Substantia nigra (tissue), 51 donors: ENCODE measurements at places on chromosomes 2 and 18.
A peak's percentile ranks its signal among the peaks of the same experiment; 100 is the strongest.

DNA sequence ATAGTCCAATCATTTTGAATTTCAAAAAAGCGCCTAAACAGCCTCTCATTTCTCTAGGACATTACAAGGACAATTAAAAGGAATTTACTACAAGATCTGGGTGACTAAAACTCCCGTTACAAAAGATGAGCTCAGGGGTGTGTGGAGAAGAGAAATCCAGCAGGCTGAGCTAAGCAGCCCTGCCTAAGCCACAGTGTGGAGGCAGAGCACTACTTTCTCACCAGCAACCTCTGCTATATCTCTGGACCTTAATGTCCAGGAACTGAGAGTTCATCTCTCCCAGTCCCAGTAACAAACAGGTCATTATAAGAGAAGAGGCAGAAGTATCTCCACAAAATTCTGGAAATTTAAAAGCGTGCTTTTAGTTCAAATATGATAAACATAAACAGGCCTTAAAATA lies 18.9 kb upstream of the ANKRD62 start:
- DNase-seq: no peak

- no peak for DNase-seq
Observed at GRCh38 chr2:140491876-140492275, 1638.9 kb downstream of the LRP1B start.

- DNase-seq: no peak
Observed at GRCh38 chr2:202046572-202046971, 12.9 kb downstream of the FZD7 start.

DNA sequence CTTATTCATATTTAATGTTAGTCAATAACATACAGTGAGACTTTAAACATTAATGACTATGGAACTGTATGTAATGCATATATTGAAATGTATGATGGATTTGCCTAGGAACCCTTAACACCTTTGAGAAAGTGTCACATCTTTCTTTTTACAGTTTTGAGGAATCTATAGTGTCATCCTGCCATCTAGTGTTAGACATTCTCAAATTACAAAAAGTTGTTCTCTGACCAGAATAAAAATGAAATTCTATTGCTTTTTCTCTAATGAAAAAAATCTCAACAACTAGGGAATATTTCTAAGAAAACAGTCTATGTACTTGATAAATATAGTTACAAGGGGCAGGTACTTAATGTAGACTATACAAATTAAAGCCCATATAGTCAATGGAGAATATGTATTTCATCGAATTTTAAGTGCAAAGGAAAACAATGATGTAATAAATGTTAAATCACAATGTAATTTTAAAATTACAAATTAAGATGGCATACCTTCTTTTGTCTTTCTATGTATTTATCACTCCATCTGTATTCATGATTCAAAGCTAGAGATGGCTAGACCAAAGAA lies 5.1 kb upstream of the CALCRL start:
- no peak for DNase-seq

DNA sequence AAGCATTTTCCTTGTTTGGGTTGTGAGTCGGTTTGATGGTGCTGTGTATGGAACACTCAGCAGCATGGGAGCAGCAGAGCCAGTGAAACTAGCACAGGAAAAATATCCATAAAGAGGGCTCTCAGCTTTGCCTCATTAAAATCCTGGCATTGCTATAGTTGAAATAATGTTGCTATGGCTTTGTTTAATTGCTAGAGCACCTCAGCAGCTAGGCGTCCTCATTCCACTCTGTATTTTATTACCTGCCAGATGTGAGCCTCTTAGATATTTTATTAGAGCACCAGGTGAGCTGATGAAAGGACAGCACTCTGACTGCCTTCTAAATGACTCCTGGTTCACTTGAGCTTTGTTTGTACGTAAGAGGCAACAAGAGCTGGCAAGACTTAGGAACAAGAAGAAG lies 232.4 kb downstream of the MTX2 start:
- no peak for DNase-seq

DNA sequence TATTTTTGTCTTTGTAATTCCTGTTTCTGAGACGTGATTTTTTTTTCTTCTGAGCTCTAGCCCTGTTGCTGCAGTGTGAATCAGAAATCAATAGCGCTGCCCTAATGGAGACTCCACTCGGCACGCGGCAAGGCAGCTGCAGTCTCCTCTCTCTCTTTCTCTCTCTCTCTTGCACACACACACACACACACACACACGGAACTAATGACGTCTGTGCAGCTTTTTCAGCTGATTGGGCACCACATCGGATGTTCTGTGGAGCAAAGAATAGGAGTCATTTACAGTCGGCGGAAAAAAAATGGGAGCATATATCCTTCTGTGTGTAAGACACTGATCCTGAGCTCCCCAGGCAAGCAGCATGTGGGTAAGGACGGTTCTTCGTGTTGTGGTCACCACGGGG lies 2.0 kb upstream of the MYT1L start:
- no peak for DNase-seq

- no peak for DNase-seq
Observed at GRCh38 chr18:60809937-60810336, 437.4 kb upstream of the MC4R start.

DNA sequence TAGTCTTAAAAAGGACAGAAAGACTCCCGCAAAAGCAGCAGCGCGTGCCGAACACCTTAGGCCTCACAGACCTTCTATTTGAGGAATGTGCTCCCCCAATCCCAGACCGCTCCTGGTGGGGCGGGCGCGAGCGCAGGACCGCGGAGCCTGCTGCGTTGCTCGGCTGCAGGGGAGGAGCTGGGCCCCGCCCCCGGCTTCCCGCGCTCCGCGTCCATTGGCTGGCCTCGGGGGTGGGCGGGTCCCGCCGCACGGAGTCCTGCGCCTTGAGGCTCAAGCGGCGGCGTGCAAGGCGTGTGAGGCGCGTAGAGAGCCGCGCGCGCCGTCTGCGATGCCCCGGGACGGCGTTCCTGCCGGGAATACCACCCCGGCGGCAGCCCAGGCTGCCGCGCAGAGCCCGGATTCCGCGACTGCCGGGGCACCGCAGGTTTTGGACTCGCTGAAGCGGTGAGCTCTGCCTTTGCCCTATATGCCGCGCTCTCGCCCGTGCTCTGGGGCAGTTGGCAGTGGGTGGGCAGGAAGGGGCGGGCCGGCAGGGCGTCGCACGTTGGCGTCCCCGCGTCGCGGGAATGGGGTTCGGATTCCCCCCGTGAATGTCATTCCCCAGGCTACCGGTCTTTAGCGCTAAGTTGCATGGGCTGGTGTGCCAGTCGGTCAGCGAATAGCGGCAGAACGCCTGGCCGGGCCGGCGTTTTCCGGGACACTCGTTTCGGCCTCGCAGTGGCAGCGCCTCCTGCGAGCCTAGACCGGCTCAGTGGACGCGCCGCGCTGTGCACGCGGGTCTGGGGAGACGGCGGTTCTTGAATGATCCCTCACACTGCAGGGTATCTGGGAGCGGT lies 49.6 kb upstream of the PAIP2B start:
- peak; percentile 60 for DNase-seq

- no peak for DNase-seq
Observed at GRCh38 chr2:18403921-18404522, 156.4 kb downstream of the RDH14 start.

DNA sequence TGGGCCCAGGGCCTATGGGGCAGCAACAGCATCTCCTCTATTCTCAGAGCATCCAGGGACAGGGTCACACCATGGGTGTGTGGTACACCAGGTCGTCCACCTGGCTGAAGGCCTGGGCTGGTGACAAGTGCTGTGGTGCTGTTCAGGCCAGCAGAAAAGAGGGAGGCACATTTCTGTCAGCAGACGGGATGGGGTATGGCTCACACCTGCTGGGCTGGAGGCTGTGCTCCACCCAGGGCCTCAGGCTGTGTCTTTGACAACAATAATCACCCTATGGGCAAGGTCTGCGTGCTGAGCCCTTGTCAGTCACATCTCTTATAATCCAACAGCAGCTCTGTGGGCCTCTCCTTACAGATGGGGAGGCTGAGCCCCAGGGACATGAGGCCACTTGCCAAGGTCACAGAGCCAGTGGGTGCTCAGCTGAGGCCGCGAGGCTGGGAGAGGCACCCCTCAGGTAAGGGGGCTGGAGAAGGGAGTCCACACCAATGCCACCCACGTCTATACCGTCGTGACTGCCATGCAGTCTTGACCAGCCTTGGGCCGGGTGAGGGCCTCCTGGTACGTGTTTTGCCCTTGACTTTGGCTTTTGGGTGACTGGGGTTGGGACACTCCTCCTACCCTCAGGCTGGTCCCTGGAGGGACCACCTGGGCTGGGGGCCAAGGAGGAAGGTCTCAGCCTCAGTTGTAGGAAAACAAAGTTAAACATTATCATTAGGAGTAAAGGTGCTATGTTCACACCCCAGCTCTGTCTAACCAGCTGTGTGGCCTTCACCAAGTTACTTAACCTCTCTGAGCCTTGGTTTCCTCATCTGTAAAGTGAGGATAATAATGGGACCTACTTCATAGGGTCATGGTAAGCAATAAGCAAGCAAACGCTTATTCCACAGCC lies 5.6 kb upstream of the HS6ST1 start:
- no peak for DNase-seq

GRCh38 chr2:74779587-74780135 lies 54.3 kb upstream of the HK2 start:
- no peak for DNase-seq

GRCh38 chr2:67322353-67323001 lies 74.7 kb upstream of the ETAA1 start:
- peak; percentile 22 for DNase-seq

GRCh38 chr2:27123302-27124150 lies at the start of gene ABHD1:
Gene ABHD1 (plus strand): TSS chr2:27123815. CDS start chr2:27123949, 134 bp downstream.
- DNase-seq: peak; percentile 80

DNA sequence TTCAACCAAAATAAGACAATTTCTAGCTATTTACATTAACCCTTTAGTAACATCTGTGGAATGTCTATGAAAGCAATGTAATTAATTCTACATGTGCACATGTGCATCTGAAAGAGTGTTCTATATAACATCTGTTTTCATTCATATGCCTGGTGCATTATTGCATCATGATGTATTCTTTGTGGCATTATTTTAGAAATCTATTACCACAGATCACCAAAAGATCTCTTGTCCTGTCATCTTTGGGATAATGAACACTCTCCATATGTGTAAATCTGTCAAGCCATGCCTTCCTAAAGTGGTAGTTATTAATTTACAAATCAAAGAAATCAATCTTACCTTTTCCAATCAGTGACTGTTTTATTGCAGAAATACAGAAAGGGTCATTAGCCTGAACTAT lies 86.9 kb downstream of the TRIB2 start:
- no peak for DNase-seq

GRCh38 chr2:9889812-9890261 lies 46.6 kb downstream of the TAF1B start:
- no peak for DNase-seq

- DNase-seq: no peak
Observed at GRCh38 chr2:63776382-63776781, 65.3 kb upstream of the UGP2 start.

DNA sequence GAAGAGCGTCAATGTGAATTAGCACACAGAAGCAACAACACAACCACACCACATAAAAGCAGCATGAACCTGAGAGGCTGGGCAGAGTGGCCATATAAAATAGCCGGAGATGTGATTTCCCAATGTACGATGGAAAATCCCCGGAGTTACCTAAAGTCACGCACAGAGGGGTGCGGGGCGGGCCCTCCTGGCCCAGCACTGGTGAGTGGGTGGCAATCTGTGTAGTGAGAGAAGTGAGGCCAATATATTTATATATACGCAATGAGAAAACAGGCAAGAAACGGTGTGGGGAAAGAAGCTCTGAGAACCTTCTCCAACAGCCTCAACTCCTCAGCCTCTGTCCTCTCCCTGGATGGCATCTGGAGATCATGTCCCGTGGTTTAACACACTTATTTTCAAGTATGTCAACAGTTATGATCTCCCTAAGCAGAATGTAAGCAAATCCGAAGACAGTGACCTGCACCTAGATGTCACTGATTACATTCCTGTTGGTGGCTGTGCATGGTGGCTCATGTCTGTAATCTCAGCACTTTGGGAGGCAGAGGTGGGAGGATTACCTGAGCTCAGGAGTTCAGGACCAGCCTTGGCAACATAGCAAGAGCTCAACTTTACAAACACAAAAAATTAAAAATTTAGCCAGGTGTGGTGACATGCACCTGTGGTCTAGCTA lies 41.6 kb downstream of the CRACDL start:
- DNase-seq: no peak

- peak; percentile 44 for DNase-seq
Observed at GRCh38 chr2:204260162-204260877, 285.0 kb upstream of the PARD3B start.

- no peak for DNase-seq
Observed at GRCh38 chr2:88180605-88181240, 10.6 kb downstream of the THNSL2 start.

DNA sequence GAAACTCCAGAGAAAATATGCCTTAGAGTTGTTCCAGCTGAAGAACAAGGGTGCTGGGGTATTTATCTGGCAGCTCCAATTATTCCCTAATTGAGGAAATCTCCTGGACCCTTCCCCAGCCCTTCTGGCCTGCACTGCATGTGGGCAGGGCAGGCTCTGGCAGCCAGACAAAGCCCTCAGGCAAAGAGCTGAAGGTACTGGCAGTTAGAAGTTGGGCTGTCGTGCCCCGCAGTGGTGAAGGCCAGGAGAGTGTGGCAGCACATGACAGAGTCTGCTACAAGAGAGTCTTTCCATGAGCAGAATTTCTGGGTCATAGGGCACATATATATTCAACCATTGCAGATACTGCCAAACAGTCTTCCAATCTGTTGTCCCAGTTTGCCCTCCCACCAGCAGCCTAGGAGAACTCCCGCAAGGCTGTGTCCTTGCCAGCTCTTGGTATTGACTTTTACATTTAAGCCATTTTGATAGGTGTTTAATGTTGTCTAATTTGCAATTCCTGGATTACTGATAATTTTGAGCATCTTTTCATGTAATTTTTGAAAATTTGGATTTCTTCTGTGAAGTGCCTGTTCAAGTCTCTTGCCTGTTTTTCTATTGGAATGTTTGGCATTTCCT lies 26.6 kb downstream of the ONECUT2 start:
- no peak for DNase-seq

DNA sequence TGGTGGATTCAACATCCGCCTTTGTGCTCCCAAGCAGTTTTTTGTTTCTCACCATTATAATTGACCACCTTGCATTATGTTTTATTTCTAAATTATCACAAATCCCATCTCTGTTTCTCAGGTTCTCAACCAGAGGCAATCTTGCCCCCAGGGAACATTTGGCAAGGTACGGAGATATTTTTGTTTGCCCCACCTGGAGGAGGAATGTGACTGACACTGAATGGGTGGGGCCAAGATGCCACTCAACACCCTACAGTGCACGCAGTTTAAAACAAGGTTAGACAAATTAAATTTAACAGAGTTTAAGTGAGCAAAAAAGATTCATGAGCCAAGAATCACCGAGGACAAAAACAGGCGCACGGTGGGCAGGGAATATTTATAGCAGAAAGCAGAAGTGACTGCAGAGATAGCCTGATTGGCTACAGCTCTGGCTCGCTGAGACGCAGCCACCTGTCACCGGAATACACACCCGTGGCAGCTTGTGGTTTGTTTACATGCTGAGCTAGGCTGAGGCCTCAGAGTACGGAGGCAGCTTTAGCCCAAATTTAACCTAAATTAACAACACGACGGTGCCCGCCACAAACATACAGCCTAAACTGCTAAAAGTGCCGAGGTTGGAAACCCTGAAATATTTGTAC lies 150.0 kb upstream of the ALKAL2 start:
- no peak for DNase-seq

- DNase-seq: no peak
Observed at GRCh38 chr18:47397671-47398319, 146.3 kb upstream of the SKOR2 start.

- no peak for DNase-seq
Observed at GRCh38 chr18:59606193-59607077, 90.8 kb downstream of the CCBE1 start.
